ENCODE measurements at places on chromosomes 12 and 14.

GRCh38 chr12:12810553-12811021, 2.6 kb upstream of the DDX47 start:
- DNase-seq: no peak

- no peak for DNase-seq
Observed at GRCh38 chr14:95474941-95475340, 41.5 kb downstream of the SYNE3 start.

DNA sequence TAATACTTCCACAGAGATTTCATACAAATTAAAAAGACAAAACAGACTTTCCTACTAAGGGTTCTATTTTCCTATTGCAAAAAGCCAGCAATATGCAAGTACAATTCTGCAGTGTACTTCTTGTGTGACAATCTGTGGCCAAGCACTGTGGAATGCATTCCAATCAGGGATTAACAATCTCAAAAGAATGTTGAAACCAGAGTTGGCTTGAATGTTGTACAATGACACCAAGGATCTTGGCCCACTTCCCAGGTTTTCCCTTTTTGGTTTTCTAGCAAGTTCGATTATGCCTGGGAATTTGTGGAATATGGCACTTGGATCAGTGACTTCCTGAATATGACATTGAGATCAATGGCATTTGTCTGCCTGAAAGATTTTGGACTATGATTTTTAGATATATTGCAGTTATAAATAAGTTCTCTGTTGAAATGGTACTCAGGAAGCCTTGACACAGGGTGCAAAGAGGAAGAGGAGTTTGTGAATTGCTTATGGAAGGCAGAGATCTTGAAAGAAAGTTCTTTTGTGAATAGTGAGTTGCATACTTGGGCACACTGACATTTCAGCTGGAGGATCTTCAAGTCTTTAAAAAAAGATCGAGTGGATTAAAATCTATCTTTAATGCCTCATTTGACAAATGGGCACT, 81.4 kb upstream of the FERMT2 start:
- peak; percentile 71 for DNase-seq

DNA sequence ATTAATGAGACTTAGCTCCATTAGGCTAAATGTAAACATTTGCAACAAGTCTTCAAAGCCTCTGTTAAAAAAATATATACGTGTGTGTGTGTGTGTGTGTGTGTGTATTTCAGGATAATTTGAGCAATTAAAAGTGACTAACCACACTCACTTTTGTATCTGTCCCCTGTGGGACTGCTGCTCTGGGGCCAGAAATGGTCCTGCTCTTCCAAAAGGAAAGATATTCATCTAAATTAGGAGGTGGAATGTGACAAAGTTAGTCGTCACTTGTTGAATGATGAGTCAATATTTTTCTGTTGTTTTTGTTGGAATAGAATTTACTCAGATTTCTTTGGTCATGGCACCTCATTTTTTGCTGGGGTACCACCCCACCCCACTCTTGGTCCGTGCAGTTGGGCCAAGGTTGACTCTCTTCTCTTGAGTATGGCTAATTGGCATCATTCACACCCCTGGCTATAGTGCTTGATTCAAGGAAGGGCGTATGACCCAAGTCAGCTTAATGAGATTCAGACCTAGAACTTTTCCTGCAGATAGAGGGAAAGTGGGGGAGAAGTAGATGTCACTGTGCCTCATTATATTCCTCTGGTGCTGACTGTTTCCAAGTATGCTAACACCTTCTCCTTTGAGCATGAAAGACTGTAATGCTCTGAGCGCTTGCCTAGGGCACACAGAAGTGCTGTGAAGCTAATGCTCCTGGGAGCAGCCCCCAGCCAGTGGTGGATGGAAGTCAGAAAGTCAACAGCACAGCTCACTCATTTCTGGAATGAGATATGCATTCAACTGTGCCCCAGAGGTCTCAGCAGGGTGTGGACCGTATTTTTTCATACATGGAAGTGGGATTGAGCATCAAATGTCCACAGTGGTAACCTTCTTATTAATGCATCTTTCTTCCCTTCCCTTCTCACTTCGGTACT, 577.0 kb upstream of the TBX3 start:
- DNase-seq: no peak

DNA sequence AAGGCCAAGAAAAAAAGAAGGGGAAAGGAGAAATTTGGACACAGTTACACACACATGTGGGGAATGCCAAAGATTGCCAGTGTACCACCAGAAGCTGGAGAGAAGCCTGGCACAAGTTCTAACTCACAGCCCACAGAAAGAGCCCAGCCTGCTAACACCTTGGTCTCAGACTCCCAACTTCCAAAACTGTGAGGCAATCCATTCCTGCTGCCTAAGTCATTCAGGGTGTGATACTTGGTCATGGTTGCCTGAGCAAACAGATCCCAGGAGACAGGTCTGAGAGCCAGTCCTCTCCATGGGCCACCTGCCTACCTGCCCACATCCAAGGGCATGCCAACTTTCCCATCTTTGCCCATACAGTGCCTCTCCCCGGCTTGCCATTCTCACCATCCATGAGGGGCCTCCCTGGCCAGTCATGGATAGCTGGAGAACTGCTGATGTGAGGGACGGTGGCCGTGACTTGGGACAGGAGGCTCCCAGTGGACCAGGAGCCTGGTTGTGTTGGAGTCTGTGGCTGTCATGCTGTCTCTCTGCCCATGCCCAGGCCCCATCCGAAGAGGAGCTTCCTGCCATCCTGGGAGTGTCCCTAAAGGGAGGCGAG, 198.0 kb upstream of the RTL1 start:
- no peak for DNase-seq

GRCh38 chr14:90139199-90139598, 77.4 kb downstream of the KCNK13 start:
- no peak for DNase-seq

DNA sequence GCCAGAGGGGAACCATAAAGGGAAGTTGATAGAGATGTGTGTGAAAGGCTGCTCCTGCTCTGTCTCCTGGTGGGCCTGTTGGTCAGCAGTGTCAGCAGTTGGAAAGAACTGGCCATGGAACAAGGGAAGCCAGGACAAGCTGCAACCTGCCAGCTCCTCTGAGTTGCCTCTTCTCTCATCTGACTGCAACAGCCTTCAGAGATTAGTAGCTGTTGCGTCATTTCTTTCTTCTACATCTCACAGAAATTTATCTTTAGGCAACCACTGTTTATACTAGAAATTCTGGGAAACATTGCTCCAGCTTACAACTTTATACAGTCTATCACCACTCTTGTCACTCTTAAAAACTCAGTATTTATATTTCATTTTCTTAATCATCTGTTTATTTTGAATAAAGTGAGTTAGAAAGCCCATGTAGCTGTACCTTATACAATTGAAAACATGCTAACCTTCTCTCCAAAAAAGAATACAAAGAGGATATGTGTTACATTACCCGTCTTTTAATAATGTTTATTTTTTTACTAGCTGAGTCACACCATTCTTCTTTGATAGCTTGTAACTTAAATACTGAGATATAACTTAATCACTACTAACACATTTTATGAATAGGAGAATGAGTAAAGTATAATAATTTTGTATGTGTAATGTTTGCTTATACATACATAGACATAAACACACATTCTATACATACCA, 224.2 kb downstream of the LRFN5 start:
- DNase-seq: peak; percentile 70

DNA sequence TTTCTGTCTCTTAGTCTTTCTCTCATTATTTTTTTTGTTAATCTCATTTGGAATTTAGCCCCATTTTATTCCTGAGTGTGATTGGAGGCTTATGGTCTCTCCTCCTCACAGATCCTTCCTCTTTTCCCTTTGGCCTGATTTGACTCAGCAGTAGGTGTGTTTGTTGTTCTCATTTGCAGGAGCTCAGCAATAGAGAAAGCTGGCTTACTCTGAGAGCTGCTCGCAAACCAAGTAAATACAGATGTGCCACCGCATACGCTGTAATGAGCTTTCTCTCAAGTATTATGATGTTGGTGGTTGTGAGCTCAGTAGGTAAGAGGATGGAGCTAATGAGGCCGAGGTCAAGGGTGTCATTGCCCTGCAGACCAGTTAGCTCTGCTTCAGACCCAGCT, 206.5 kb downstream of the ETV6 start:
- DNase-seq: no peak

- peak; percentile 69 for DNase-seq
Observed at GRCh38 chr12:54759751-54760150, 94.6 kb upstream of the MUCL1 start.
